ENCODE measurements at places on chromosomes 1 and 21.

- no peak for DNase-seq
Measured at GRCh38 chr1:84603223-84603622, 29.0 kb upstream of the CTBS start.

DNA sequence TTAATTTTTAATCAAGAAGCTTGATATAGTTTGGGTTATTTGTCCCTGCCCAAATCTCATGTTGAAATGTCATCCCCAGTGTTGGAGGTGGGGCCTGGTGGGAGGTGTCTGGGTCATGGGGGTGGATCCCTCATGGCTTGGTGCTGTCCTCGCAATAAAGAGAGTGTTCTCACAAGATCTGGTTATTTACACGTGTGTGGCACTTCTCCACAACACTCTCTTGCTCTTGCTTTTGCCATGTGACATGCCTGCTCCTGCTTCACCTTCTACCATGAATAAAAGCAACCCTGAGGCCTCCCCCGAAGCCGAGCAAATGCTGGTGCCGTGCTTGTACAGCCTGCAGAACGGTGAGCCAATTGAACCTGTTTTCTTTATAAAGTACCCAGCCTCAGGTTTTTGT lies 2.6 kb upstream of the CNIH3 start:
- DNase-seq = no peak

- no peak for DNase-seq
Measured at GRCh38 chr1:158833264-158833663, 2.1 kb downstream of the MNDA start.

DNA sequence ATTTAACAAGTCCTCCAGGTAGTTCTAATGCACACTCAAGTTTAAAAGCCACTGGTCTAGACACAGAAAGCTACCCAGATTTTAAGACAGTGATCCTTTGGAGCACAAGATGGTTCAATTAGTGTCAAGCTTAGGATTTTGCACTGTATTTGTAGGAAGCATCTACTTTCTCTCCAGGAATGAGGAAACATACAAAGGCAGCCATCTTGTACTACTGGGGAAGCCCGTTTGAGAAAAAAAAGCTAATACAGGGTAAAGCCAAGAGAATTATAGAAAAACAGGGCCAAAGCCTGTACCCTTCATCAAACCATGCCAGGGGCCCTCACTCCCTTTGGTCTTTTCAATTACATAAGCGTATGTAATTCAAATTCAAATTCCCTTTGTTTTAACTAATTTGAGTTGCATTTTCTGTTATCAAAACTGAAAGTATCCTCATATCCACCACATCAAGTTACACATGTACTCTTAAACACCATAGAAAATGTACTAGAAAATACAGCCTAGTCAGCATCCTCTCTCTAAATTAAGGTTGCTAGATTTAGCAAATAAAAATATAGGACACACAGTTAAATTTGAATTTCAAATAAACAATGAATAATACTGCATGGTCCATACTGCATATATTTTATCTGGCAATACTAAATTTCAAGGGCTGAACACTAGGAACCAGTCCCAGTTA lies 17.4 kb downstream of the PIK3R3 start:
- no peak for DNase-seq

DNA sequence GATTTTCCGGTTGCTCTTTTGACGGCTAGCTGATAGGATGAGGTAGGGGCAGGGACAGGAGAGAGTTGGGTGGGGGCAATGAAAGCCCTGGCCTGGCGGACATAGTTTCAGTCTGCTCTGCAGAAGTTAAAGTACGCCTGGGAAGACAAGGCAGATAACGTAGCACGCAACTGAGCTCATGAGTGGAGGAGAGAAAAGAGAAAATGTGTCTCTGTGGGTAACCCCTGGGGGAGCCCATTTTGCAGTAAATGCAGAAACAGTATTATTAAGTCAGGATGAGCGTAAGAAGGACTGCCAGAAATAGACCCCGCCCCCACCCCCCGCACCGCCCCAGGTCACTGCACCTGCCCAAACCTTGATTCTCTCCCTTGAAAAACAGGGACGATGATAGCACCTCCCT lies 51.7 kb upstream of the TARBP1 start:
- DNase-seq = no peak

DNA sequence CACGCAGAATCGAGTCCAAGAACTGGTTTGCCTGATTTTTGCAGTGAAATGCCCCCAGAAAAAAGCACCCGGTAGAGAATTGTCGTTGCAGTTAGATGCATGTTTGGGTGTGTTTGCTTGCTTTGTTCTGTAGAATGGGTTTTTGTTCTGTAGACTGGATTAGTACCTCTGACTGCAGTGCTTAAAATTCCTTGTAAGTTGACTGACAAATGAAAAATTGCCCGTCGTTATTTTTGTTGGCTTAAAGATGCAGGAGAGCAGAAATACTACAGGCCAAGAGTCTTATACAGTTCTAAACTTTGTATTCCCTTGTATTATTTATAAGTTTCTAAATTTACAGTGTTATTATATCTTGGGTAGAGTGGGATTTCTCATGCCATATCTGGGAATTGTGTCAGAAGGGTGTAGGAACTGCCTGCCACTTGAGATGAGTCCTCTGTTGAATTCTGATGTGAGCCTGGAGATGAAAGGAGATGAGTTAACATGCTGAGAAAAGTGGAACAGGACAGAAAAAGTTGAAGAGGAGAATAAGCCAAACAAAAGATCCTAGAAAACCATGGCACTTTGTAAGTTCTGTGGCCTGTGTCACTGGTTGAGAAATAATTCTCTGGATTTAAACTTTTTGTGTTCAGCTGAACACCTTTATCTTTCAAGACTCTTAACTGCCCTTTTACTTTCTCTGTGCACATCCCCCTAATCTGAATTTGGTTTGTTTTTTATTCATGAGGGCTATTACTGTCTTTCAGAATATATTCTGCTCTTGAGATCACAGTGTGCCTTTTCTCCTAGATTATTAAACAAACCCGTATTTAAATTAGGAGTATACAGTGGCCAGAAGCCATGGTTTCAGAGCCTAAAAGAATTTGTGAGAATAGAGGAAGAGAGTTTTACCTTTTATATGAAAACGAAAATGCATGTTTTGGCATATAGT lies 1.4 kb downstream of the DESI2 start:
- no peak for DNase-seq

DNA sequence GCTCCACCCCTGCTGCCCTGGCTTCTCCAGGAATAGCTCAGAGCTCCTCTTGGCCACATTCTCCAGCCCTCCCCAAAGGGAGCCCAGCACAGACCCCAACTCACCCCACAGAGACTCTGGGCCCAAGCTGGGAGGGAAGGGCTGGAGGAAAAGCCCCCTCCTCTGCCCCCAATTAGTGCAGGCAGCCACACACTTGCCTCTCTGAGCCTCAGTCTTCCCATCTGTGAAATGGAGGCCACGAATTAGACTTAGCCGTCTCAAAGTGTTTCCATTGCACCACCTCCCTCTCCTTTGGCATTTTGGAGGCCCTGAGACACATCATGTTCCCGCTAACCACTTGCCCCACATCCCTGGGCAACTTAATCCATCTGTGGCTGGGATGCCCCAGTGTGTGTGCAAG lies 108.0 kb downstream of the PAX7 start:
- no peak for DNase-seq

DNA sequence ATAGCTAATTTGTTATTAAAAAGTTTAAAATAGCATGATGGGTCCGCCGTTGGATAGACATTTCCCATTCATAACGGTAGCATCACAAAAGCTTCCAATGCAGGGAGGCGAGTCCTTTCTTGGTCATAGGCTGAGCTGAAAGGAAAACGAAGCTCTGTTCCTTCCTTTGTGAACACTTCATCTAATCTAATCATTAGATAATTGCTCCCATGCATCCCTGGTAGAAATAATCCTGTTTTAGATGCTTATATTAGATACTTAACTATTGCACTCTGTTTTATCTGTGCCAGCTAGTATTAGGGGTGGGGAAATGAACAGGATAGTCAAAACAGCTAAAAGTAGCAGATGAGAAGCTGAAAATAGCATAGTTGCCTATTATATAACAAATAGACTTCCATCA lies 215.0 kb downstream of the SLC35F3 start:
- DNase-seq = no peak

GRCh38 chr1:104468282-104468681 lies 718.6 kb downstream of the AMY1C start:
- no peak for DNase-seq

- no peak for DNase-seq
Measured at GRCh38 chr1:55825461-55825860, 610.3 kb upstream of the USP24 start.

GRCh38 chr1:193115629-193116227 lies 6.1 kb upstream of the CDC73 start:
- no peak for DNase-seq

DNA sequence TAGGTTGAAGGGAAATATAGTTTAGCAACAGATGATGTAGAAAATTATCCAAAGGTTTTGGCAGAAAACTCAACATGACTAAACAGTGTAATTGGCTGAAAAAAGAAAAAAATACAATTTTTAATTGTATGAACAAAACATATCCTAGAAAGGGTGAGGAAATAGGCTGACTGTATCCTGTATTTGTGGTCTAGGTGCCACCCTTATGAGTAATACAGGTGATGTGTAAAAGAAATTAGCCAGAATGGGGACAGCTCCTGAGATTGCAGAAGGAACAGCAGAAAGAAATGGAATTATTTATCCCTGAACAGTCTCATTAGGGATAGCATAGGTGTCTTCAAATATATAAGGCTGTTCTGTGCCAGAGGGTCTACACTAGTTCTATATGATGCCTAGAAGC lies 24.6 kb downstream of the DNASE2B start:
- no peak for DNase-seq

- no peak for DNase-seq
Measured at GRCh38 chr1:228510101-228510802, 23.1 kb downstream of the RNF187 start.

GRCh38 chr1:159920651-159921050 lies 4.7 kb downstream of the TAGLN2 start:
- DNase-seq = no peak

- no peak for DNase-seq
Measured at GRCh38 chr1:157725221-157725577, 24.6 kb upstream of the FCRL3 start.

DNA sequence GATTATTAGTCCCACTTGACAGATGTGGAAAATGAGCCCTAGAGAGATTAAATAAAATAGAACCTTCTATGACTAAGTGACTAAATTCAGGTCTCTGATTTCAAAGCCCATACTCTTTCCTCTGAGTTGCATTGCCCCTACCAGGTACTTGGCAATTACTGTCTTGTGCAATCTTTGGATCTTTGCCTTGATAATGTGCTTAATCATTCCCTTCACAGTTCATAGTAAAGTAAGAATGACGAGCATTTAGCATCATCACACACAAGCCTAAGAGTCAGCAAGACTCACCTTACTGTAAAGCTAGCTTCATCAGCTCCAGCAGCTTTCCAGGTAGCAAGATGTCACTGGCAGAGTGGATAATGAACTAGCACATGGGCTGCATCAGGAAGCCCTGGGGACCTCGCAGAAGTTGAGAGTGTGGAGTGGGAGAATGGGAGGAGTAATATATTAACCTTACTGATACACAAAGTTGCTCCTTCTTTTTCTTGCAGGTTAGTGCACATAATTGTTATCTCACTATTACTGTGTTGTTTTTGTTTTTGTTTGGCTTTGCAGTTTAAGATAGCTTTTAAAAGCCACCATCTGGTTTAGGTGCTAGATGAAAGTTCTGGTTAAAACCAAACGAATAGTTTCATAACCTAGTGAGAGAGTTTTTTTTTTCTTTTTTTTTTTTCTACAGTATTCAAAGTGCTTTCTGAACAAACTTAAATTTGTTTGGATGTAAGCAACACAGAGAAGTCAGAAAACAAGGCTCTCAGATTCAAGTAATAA lies 71.8 kb downstream of the PBX1 start:
- DNase-seq = no peak
